Activated CD8-positive, alpha-beta memory T cell treated with anti-CD3 and anti-CD28 coated beads, Interleukin-2, amount 50 U/mL, for 48 hours (primary cell): ENCODE measurements at places on chromosomes 3 and 15.

DNA sequence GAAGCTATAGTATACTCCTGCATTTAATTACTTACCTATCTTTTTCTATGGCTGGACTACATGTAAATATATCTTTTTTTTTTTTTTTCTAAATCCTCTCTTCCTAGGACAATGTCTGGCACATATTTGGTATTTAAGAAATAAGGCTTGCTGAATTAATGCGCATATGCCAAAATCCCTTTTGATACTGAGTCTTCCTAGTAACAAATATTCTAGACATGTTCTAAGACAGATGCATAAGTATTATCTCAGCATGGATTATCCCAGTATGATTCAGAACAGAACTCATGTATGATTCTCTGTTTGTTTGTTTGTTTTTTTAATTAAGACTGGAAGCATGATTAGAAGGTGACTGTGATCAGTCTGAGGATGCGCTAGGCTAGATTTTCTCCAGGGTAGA is 249.8 kb upstream of the ZNF717 start:
- DNase-seq = no peak

DNA sequence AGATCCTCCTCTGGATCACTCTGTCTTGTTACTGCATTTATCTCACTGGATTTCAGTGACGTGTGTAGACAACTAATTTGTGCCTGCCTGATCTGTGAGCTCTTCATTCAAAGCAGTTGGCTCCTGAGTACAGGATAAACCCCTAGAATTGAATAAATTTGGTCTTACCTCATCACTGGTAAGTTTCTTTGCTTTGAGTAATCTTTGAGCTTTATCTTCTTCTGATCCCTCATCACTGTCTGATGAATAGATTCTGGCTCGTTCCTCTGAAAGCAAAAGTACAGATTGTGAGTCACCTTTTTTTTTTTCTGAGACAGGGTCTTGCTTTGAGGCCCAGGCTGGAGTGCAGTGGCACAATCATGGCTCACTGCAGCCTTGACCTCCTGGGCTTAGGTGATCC is 24.5 kb downstream of the LEO1 start:
- no peak for DNase-seq

- no peak for DNase-seq
Observed at GRCh38 chr3:121490161-121490560, 55.6 kb downstream of the POLQ start.

- no peak for DNase-seq
Observed at GRCh38 chr15:71278989-71279756, 163.9 kb downstream of the THSD4 start.

GRCh38 chr3:154981201-154981600 is 98.9 kb upstream of the MME start:
- no peak for DNase-seq

DNA sequence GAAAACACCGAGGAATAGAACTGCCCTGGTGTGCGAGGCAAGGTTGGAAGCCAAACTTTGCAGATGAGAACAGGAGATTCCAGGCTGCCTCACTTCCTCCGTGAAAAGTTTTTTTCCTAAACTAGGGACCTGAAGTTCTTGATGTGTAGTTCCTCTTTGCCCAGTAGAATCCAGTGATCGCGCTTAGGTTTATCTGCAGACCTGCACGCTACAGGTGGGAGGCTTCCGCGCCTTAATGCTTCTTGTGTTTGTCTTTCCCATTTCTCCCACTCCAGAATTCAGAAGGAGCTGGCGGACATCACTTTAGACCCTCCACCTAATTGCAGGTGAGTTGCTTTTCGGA is 5.4 kb downstream of the UBE2E1 start:
- DNase-seq = no peak

GRCh38 chr15:47963265-47963664 is 157.5 kb upstream of the SLC24A5 start:
- no peak for DNase-seq

GRCh38 chr3:78434801-78435200 is 1333.0 kb downstream of the ROBO1 start:
- DNase-seq = no peak

GRCh38 chr15:70132139-70132538 is 34.4 kb upstream of the TLE3 start:
- DNase-seq = no peak

- no peak for DNase-seq
Observed at GRCh38 chr3:124837730-124838186, 49.4 kb downstream of the ITGB5 start.

GRCh38 chr3:48226939-48227338 is 3.6 kb downstream of the CAMP start:
- DNase-seq = no peak

GRCh38 chr15:52790941-52791751 is 1.0 kb upstream of the ONECUT1 start:
- DNase-seq = no peak

DNA sequence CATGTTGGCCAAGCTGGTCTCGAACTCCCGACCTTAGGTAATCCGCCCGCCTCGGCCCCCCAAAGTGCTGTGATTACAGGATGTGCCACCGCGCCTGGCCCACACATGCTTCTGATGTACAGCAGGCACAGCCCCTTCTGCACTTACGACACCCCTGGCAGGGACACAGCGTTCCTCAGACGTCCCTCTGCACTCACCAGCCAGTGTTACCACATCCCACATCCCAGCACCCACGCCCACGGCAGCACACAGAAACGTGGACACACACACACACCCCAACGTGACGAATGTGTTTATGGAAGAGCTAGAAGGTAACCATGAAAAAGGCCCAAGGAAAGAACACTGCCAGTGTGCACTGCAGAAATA is 576 bp upstream of the RPAP1 start:
- DNase-seq = peak; percentile 64

- no peak for DNase-seq
Observed at GRCh38 chr3:194840661-194841514, 155.2 kb downstream of the FAM43A start.

- DNase-seq = no peak
Observed at GRCh38 chr15:50764461-50765194, 878 bp downstream of the SPPL2A start.

DNA sequence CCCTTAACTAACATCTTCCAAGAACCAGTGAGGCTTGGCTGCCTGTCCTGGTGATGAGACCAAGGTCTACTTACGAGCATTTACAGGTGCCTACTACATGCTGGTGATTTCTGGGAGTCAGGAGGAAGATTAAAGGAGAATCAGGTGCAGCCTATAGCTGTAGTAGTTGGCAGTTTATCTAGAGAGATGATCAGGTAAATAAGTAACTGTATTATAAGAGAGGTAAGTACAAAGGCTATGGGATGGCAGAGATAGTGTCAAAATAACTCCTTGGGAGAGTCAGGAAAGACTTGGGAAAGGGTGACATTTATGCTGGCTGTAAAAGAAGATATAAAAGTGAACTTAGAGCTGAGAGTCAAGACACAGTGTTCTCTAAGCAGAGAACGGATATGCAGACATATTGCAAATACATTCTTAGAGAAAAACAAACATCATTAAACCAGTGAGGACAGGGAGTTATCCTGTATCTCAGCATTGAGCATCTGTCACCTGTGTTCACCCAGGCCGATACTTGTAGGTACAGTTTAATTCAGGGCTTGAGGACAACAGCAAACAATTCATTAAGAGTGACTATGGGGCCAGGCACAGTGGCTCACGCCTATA is 49.7 kb upstream of the ACP3 start:
- no peak for DNase-seq

GRCh38 chr15:85886309-85886811 is 91.6 kb upstream of the KLHL25 start:
- no peak for DNase-seq

- DNase-seq = no peak
Observed at GRCh38 chr3:127768346-127769008, 53.8 kb downstream of the MGLL start.

- no peak for DNase-seq
Observed at GRCh38 chr3:123324880-123325765, 123.4 kb downstream of the SEC22A start.

DNA sequence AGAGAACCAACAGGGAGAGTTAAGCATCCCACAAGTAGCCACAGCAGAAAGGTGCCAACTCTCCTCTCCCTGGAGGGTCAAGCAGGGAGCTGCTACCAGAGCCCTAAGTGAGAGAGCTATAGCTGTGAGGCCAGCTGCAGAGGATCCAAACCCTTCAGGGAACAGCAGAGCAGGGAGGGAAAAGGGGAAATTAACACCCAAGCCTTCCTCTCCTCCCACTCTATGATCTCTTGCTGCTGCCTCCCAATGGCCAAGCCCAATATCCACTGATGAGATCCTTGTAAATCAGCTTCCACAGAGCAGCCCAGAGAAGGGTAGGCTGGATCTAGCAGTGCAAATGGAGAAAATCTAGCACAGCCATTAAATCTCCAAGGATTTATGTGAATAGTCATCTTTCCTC is 68.2 kb upstream of the THBS1 start:
- DNase-seq = no peak

GRCh38 chr15:70555713-70556112 is 207.6 kb downstream of the UACA start:
- DNase-seq = peak; percentile 58
